Activated CD8-positive, alpha-beta T cell treated with anti-CD3 and anti-CD28 coated beads, Interleukin-2, amount 10 ng/mL, durations not matched to agents 7 days and 5 days (primary cell): ENCODE measurements at places on chromosomes 1 and 21.
A peak's percentile ranks its signal among the peaks of the same experiment; 100 is the strongest.

- DNase-seq = no peak
Observed at GRCh38 chr1:168960595-168960994, 145.9 kb upstream of the ATP1B1 start.

DNA sequence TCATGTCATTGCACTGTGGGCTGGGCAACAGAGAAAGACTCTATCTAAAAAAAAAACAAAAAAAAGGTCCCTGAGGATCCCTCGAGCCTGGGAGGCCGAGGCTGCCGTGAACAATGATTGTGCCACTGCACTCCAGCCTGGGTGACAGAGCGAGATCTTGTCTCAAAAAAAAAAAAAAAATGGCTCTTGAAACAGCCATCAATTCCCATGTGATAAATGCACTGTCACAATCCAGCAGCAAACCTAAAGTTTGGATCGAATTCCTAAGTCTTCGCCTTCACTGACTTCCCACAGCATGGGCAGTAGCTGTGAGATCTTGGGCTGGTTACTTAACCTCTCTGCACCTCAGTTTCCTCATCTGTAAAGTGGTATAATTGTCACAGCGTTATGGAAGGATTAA, 43.5 kb downstream of the IGSF3 start:
- DNase-seq = no peak

DNA sequence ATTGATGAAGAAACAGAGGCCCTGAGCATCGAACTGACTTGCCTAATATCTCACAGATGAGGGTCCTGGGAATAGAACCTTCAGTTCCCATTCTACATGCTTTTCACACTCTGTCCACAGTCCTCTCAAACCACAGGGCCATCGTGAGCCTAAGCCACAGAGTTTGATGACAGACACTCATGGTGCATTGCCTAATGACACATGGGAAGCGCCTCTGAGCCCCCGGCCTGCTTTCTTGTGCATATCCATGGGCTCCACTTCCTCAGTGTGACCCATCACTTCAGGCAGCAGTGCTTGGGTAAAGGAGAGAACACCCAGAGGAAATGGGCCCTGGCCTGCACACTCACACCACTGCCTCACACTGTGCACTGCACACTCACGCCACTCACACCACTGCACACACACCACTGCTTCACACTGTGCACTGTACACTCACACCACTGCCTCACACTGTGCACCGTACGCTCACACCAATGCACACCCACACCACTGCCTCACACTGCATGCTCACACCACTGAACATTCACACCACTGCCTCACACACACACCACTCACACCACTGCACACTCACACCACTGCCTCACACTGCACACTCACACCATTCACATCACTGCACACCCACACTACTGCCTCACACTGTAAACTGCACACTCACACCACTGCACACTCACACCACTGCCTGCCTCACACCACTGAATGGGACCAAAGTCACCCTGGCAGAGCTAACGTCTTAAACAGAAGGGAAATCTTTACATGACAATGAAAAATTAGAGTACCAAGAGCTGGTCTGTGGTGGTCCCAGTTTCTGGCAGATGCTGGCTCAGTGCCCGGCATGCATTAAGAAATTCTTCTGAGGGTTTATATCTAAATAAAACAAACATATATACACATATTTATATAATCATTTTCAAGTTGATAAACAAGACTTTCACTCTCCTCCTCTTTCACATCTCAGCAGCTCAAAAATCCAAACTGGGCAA, 53.0 kb downstream of the KANK4 start:
- DNase-seq = no peak

GRCh38 chr1:232422898-232423297, 207.0 kb downstream of the SIPA1L2 start:
- DNase-seq = no peak

DNA sequence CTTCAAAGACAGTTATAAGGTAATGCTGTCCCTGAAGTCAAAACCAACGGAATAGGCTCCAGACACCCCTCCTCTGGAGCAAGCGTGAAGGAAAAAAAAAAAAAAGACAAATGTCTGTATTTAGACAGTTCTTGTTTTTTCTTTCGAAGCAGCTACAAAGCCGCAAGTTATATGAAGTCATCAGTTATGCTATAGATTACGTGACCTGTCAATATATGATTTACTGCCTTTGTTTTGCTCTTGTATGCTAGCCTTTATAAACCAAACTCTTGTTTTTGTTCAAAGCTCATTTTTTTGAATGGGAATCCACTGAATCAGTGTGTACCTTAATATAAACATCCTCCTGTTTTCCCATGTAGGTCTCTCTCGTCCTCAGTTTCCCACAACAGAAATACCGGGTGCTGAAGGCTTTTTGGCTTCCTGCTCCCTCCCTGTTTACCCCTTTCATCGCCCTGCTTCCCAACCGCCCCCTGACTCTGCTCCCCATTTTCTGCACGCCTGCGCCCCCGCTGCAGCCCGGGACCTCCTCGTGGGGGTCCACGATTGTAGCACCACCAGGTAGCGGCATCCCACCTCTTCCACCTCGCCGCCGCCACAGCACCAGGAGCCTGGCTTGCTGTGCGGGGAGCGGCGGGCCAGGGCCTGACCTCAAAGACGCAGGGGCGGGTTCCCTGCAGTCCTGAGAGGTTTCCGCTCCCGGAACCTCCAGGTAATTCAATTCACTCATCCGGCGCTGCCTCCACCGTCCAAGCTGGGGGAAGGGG, 5.2 kb upstream of the ZNF678 start:
- DNase-seq = no peak

DNA sequence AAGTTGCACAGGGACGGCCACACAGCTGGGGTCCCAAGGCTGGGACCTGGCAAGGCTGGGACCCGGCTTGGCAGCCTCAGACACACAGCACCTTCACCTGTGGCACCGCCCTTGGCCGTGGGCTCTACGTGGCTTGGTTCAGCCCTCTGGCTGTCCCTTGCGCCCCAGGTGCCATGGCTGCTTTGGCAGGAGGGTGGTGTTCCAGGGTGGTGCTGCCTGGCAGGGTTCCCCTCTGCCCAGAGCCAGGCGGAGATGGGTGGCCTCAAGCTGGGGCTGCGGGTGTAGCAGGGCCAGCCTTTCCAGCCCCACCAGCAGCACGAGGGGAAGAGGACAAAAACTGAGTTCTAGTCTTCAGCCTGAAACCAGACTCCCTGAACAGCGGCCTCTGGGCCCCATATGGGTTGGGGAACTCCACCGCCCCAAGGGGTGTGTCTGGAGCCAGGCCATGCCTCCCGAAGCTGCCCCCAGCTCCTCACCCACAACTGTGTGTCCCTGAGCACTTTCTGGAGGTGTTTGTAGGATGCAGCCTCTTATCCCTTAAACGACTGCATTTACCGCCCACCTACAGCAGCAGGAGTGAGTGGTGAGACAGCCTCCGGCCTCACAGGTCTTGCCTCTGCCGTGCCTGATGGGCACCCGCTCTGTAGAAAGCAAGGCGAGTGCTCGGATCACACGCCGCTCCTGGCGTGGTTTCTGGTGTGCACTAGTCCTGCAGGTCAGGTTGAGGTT, 92.3 kb downstream of the PDE9A start:
- DNase-seq = peak; percentile 25

DNA sequence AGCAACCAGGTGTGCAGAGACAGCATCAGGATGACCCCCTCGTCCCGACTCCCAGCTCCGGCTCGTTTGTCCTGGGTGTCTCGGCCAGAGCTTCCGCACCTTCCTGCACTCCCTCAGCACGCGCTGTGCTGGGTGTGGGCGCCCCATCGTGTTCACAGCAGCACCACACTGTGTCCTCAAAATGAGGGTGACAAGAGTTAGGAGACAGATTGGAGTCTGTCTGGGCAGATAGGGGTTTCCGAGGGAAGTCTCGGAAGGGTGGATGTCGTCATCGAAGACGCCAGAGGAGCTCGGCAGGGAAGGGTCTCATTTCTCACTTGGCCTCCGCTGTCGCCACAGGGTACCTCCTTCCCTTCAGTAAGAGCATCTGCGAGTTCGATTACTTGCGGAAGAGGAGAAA, 4.1 kb downstream of the CCDC27 start:
- no peak for DNase-seq

DNA sequence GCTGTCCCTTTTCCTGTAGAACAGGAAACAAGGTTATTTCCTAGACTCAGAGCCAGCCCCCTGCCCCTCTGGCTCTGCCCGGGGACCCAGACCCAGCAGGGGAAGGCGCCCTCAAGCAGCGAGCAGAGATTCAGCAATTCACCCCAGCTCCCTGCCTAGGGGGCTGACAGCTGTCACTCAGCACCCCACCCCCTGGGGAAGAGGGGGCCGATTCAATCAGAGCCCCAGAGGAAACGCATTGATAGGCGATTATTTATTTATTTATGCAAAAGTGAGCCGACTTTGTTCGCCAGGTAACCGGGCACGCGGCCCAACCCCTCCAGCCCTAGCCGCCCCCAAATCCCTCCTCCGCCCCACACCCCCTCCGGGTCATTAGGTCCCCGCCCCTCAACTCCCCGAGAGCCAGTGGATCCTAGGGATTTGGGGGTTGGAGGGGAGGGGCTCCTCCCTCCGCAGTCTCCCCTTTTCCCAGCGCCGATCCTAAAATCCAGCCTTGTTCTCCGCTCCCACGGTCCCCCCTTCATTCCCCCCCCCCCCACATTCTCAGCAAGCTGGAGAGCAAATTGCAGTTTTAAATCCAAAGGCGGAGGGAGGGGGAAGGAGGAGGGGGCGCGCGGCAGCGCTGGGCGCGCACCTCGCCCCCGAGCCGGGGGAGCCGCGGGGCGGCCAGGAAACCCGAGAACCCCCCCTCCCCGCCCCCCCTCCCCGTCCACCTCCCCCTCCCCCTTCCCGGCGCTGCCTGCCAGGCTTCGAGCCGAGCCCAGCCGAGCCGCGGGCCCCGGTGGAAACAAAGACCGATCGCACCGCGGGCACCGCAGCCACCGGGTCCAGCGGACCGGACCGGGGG, 1.3 kb downstream of the AHDC1 start:
- no peak for DNase-seq

DNA sequence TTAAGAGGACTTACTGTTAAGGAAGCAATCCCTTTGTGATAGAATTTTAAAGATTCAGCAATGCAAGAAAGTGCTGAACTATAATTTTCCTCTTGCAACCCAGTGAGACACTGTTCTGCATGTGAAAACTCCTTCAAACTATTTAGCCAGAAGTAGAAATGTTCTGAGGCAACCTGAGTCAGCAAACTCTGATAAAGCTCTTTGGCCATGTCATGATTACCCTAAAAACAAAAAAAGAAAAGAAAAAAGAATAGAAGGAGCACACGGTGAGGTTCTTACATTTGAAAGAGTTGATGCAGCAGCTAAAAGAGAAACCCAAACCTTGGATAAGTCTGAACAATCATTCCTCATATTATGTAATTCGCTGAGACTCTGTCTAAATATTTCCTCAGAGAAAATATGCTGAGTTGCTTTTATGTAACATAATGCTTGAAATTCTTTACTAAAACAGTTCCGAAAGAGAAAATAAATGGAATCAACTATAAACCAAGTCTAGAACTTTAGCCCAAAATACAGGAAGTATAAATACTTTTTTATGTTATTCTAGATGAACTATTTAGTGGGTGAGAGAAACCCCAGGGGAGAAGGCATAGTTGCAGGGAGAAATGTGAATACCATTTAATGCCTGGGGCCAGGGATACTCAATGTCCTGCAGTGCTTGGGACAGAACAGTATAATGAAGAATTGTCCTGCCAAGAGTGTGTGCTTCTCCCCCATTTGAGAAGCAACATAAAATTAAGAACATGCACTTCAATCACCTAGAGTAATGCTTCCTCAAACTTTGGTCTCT, 60.0 kb downstream of the INTS7 start:
- DNase-seq = no peak
